Left cardiac atrium (tissue), 4 donors: ENCODE measurements at places on chromosomes 2 and 18. TPM values are rescaled to one million over a fixed set of nuclear protein-coding genes. Genes with fewer than 3 reads are reported as not detected.

Gene KCNF1
- 0.24 TPM for total RNA-seq

Gene C2orf80
- not detected for total RNA-seq

Gene PKP4
- total RNA-seq: 64.8 TPM

Gene ALKAL2
- total RNA-seq: 0.68 TPM

Gene MTHFD2
- total RNA-seq: 33.0 TPM

Gene SCN7A
- total RNA-seq: 27.5 TPM

Gene NT5C1B
- not detected for total RNA-seq

Gene RAB31
- total RNA-seq: 31.1 TPM

Gene FOXI3
- not detected for total RNA-seq

Gene HOXD12
- not detected for total RNA-seq

Gene REEP1
- 15.7 TPM for total RNA-seq

Gene KATNAL2
- total RNA-seq: 3.4 TPM

Gene SFT2D3
- 3.3 TPM for total RNA-seq

Gene EVA1A
- 0.44 TPM for total RNA-seq

Gene TUBA4B
- total RNA-seq: not detected

Gene PIEZO2
- total RNA-seq: 1.7 TPM

Gene GPR35
- total RNA-seq: 1.3 TPM

Gene DUSP28
- total RNA-seq: 8.1 TPM

Gene OBSL1
- 187 TPM for total RNA-seq

Gene TTC31
- total RNA-seq: 11.9 TPM

Gene LTBP1
- total RNA-seq: 160 TPM

Gene FABP1
- not detected for total RNA-seq

Gene CCDC142
- 8.8 TPM for total RNA-seq

Gene CFLAR
- total RNA-seq: 255 TPM

Gene CDK5R2
- total RNA-seq: not detected

Gene EFHD1
- 16.9 TPM for total RNA-seq

Gene SLC19A3
- 40.4 TPM for total RNA-seq

Gene FAM161A
- 1.5 TPM for total RNA-seq

Gene IL36A
- not detected for total RNA-seq

Gene C2orf72
- 0.15 TPM for total RNA-seq

Gene SERPINB13
- not detected for total RNA-seq

Gene DCC
- 0.03 TPM for total RNA-seq

Gene SIX2
- total RNA-seq: 1.3 TPM

Gene CAPN14
- total RNA-seq: 0.12 TPM

Gene ZSWIM2
- not detected for total RNA-seq

Gene LBX2
- 0.60 TPM for total RNA-seq

Gene BUB1
- total RNA-seq: 0.76 TPM

Gene RAB1A
- total RNA-seq: 163 TPM

Gene PREPL
- total RNA-seq: 77.4 TPM

Gene STK17B
- total RNA-seq: 11.2 TPM

Gene NAT8
- not detected for total RNA-seq

Gene MARCHF4
- total RNA-seq: not detected

Gene ZRANB3
- total RNA-seq: 2.8 TPM

Gene GALNT13
- total RNA-seq: 1.9 TPM

Gene CXCR1
- 0.58 TPM for total RNA-seq

Gene PRKRA
- 32.1 TPM for total RNA-seq

Gene AGXT
- 0.29 TPM for total RNA-seq

Gene MC4R
- not detected for total RNA-seq

Gene PROKR1
- total RNA-seq: 0.12 TPM
